ENCODE measurements at places on chromosomes 7 and 10. TPM values are rescaled to one million over a fixed set of nuclear protein-coding genes. Genes with fewer than 3 reads are reported as not detected.

DNA sequence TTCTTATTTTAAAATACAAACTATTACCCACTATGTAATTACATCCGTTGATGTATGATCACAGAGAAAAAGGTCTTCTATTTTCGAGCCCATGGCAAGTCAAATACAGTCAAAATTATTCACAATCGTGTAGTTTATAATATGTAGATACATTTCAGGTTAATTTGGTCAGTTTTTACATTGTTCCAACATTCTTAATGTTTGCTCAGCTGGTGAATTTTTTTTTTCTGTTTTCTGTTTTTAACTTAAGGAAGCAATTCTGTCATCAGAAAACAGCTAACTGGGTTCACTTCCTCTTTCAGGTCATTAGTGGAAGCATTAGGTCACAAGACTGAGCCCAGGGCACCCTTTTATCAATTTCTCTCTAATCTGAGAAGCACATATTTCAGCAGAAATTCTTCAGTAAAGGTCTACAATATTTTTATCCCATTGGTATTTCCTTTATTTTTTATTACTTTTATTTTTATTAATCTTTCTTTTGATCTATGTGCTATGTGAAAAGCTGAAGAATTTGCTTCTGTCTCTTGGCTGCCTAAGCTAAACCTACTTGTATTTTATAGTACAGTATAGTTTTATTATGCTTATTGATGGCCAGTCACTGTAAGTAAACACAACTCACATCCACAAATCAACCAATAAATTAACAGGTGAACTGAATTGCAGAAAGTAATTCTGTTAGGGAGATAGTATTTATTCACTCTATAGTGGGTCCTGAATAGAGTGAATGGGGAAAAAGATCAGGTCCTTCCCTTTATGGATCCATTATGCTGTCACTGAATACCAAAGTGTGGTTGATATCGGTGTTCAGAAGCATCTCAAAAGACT, 84.6 kb downstream of the ICA1 start:
- no peak for DNase-seq

GRCh38 chr7:36625247-36625646, 99.0 kb downstream of the AOAH start:
- DNase-seq: no peak

TMEM213 gene
- not detected for total RNA-seq

GAD2 gene
- total RNA-seq: not detected

GNAT3 gene
- not detected for total RNA-seq

- DNase-seq: no peak
Measured at GRCh38 chr7:138663725-138664710, 37.1 kb downstream of the SVOPL start.

DMBT1 gene
- total RNA-seq: 0.10 TPM

DNA sequence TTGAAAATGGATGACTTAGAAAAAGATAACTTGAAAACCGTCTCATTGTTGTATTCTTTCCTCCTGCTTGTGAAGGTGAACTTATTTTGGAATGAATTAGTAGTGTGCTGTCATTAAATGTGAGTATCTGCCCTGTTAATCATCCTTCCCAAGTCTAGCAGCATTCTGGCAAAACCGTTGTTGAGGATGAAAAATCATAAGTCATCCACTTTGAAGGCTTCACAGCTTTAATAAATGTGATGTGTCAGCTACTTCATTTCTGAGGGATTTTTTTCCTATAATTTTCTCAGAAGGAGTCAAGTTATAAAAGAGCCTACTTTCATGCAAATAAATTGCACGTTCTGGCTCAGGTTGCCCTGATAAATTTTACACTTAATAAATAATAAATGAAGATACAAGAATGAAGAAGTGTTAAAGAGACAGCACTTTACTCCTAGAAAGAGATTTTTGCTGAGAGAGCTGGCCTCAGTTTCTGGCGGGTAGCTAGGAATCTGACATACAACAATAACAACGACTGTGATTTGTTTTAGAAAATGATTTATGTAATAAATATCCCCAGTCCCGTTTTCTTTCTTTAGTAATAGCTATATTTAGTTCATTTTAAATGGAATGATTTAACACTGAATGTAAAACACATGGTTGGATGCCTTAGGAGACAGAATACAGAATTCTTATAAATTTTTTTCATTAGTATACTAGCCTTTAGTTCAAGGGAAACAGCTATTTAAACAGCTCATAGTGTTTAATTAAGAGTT, 516.5 kb upstream of the KLF6 start:
- no peak for DNase-seq

SFTPA1 gene
- not detected for total RNA-seq

GRCh38 chr7:79570903-79571302, 117.4 kb upstream of the MAGI2 start:
- DNase-seq: no peak

GRCh38 chr10:21496343-21497176, 28.9 kb downstream of the SKIDA1 start:
- DNase-seq: peak; percentile 62

IFIT1B gene
- total RNA-seq: 0.87 TPM

DNA sequence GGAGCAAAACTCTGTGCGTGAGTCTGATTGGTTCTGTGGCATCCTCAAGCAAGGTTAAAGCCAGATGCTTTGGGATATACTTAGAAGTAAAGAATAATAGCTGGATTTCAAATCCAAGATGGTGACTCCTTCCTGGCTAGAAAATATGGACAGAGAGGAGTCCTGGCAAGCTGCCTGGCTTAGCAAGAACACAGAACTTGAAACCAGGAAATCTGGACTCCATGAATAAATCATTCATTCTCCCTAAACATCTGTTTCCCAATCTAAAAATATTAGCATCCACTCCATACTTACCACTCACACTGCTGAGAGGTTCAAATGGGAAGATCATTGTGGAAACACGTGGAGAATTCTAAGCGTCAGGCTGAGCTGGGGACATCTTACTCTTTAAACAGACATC, 1074.1 kb upstream of the AUTS2 start:
- DNase-seq: no peak

BLNK gene
- 4.1 TPM for total RNA-seq

DNA sequence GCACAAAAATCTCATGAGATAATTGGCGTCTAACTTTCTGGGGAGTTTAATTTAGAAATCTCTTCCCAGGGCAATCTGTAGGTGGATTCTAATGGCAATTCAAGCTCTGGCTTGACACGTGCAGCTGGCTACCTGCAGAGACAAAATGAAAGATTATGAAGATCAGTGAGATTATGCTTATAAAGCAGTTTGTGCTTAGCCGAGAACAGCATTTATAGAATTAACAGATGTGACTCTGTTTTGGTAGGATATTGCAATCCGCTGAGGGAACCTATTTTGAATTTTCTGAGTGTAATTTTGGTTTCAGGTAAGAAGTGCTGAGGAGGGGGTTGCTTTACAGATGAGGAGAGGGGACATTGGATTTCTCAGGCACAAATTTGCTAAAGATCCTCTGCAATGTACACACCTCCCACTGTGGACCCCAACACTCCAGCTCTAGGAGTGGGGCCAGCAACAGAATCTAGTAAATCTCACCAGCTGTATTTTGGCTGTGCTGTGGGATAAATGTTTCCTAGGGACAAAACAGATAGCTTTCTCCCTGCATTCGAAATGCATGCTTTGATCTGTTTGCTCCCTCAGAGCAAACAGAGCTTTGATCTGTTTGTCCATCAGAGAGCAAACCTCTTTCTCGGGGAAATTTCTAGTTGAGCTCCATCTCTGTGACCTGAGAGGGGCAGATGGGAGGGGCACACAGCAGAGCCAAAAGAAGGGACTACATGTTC, 7.4 kb downstream of the GJD4 start:
- no peak for DNase-seq

DNA sequence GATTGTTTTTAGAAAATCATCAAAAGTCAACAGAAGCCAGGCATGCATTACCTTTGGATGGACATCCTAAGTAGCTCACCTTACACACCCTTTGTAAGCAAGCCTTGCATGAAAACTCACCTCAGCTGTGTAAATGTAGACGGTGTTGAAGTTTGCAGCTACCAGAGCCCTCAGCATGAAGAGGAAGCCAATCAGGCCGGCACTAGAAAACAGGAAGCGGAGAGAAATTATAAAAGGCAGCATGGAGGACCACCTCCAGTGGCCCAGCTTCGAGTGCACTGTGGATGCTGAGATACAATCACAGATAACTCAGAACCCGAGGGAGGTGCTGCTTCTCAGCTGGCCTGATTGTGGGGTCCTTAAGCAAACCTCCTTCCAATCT, 75.3 kb downstream of the SVOPL start:
- no peak for DNase-seq

DNA sequence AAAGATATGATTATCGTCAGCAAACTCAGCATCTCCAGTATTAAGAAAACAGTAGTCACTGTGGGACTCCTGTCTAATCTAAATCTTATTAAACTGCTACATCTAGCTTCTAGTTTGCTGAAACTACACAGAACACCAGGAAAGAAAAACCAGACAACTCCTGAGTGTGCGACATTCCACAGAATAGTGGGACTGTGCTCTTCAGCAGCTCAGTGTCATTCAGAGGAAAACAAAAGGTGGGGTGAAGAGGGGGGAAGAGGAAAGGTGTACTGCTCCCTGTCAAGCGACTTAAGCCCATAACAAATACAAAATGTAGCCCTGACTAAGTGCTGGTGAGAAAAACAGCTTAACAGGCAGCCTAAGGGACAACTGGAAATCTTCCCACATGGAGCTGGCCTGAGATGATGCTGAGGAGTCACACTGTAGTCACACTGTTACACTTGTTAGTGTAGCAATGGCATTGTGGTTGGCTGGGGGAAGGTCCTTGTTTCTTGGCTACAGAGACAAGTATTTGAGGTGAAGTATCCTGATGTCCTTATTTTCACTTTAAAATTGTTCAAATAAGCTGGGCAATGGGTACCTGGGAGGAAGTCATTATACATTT, 135.5 kb downstream of the USP6NL start:
- DNase-seq: no peak

GRCh38 chr7:82158327-82158726, 285.2 kb downstream of the CACNA2D1 start:
- DNase-seq: no peak

GRCh38 chr10:70742537-70743429, 42.4 kb downstream of the TBATA start:
- DNase-seq: peak; percentile 76

ZFAND2A gene
- total RNA-seq: 24.8 TPM

ARMS2 gene
- not detected for total RNA-seq

SYT15 gene
- 24.8 TPM for total RNA-seq

SLC16A12 gene
- 0.45 TPM for total RNA-seq

DNA sequence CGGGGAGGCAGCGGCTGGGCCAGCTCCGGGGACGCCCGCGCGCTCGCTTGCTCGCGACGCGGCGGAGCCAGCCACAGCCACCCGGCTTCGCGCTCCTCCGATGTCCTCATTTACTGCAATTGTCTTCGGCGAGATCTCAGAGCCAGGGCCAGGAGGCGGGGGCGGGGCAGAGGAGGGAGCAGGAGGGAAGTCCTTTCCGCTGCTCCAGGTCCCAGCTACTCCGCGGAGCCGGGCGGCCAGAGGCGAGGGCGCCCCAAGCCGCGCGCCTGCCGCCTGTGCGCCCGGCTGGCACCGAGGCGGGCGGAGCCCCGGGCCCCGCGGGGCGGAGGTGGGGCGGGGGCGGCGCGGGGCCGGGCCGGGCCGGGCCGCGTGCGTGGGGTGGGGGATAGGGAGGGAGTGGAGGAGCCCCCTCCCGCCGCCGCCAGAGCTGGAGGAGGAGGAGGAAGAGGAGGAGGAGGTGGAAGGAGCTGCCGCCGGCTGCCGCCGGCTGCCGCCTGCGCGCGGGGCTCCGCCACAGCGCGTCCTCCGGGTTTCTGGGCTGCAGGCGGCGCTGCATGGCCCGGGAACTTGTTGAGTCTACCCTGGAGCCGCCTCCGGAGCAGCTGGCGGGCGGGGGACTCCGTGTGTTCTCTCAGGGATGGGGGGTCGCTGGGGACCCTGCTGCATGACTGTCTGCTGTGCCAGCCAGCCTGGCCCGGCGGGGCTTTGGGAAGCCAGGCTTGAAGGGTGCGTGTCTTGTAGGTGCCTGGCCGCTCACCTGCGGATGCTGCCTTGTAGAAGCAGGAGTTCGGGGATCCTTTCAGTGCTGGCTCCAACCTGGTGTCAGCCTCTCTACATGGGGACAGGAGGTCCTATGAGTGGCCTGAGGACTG, at the start of gene INSYN2A:
INSYN2A (minus strand) TSS at position 310 of the 872 bp plus-strand sequence. CDS start 20,196 bp downstream, outside the sequence.
- peak; percentile 78 for DNase-seq

GRCh38 chr7:41702635-41703371, at the start of gene INHBA:
INHBA (minus strand) TSS chr7:41703090; CDS start chr7:41700374, 2,716 bp downstream.
- no peak for DNase-seq

- no peak for DNase-seq
Measured at GRCh38 chr10:119769886-119770285, 44.0 kb downstream of the INPP5F start.

- no peak for DNase-seq
Measured at GRCh38 chr7:20191391-20191869, 25.8 kb downstream of the MACC1 start.

DNA sequence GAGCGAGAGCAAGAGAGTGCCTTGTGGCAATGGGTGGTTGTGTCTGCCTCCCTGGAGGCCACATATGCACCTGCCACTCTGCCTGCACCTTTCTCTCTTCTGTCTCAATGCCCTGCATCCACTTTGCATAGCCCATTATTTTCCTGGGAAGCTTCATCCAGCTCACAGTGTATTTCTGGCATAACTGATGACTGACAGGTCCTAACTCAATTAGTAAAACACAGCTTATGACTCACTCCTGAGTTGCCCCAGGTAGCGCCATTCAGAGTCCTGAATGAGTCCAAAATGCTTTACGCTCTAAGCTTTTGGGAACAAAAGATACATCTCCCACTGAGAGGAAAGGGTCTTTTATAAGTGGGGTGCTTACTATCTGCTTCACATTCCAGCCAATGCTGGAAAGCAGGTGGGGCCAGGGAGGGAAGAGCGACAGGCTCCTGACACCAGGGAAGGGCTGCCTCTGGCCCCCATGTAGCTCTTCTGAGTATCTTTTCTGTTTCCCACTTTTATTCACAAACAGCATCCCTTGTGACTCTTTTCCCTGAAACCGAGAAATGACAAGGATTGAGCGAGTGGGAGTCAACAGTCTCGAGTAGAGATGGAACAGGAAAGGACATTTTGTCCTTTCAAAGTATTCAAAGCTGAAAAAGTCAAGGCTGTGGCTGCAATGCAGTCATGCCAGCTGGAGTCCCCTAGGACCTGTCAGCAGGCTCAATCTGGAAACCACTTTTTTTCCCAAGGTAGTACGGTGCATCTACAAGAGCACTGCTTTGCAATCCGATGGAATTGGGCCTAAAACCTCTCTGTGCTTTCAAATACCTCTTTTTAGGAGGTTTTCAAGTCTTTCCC, 479.3 kb upstream of the PODXL start:
- no peak for DNase-seq

DNA sequence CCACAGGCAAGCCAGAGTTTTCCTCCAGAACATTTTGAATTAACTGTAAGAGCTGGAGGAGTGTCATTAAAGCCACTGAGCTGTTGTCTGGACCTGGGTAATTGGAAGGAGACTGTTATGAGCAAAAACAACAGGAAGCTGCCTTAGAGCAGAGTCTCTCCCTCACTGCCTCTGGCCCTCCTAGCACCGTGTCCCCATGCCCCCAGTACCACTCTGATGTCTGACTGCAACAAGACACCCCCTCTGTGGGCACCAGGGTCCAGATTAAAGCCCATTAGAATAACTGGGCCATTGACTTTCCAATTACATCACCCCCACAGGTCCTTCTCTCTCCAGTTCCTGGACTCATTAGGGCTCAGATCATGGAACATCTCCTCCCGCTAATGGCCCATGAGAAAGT, 216.3 kb downstream of the USP6NL start:
- no peak for DNase-seq

UTF1 gene
- total RNA-seq: not detected

KIAA1217 gene
- total RNA-seq: 18.3 TPM

- no peak for DNase-seq
Measured at GRCh38 chr7:80841423-80841955, 77.4 kb downstream of the SEMA3C start.
